ENCODE measurements at places on chromosomes 5 and 9.
A peak's percentile ranks its signal among the peaks of the same experiment; 100 is the strongest.

DNA sequence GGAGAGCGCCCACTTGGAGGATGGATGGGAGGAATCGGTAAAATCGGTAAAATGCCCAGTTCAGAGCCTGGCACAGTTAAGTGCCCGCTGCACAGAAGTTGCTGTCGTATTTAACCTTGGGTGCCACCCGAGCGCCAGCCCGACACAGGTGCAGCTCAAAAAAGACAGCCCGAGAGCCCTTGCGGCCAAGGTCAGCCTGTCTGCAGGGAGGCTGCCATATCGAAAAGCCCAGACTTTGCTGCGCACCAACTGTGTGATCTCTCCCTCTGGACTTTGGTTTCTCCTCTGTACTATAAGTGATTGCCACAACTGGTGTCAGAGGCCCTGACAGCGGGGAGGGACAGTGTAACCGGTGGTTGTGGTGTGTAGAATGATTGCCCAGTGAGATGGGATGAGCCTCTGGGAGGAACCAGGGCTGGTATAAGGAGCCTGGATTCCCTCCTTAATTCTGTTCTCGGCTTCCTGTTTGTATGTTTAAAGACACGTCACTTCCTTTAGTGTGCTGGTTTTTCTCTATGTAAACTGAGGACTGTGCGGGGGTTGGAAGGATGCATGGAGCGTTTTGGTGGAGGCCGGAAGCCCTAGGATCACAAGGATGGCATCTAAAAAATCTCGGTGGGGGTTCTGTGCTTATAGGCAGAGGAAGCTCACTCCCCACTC lies 792 bp downstream of the NTMT1 start:
- DNase-seq, result peak; percentile 77

DNA sequence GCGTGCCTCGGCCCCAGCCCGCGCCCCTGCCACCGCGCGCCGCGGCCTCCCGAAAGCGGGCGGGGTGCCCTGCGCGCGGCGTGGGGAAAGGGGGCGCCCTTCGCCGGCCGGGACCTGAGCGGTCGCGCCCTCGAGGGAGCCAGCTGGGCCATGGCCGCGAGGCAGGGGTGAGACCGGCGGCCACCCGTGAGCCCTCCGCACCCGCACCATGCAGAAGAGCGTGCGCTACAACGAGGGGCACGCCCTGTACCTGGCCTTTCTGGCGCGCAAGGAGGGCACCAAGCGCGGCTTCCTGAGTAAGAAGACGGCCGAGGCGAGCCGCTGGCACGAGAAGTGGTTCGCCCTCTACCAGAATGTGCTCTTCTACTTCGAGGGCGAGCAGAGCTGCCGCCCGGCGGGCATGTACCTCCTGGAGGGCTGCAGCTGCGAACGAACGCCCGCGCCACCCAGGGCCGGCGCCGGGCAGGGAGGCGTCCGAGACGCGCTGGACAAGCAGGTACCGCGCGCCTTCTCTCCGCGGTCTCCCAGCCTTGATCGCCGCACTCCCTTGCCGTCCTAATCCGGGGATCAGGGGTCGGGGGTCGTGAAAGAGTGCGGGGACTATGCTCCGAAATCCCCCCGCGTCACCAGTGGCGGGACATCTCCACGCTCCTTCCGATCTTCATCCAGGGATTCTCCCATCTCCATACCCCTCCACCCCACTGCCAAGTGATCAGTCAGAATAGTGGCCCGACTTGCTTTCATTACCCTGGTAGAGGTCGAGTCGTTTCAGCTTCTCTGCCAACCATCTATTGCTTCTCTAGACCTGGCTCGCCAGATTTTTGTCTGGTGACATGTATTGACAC lies 590 bp downstream of the RASGRF2 start:
- no peak for DNase-seq

DNA sequence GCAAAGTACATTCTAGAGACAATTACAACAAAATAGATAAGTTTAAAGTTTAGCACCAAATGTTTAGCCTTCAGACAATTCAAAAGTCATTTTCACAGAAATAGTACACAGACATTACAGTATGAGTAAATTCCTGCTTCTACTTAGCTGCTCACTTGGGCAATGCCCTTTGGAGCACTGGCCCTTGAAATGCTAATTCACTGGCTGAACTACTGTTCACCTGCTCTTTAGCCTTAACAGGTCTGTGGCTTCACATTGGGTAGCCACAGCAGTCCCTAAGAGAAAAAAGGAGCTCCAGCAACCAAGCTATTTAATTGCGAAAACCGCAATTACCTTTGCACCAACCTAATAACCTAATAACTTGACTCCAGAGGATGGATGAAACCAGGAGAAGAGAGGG lies 916.2 kb upstream of the DMAC1 start:
- no peak for DNase-seq

DNA sequence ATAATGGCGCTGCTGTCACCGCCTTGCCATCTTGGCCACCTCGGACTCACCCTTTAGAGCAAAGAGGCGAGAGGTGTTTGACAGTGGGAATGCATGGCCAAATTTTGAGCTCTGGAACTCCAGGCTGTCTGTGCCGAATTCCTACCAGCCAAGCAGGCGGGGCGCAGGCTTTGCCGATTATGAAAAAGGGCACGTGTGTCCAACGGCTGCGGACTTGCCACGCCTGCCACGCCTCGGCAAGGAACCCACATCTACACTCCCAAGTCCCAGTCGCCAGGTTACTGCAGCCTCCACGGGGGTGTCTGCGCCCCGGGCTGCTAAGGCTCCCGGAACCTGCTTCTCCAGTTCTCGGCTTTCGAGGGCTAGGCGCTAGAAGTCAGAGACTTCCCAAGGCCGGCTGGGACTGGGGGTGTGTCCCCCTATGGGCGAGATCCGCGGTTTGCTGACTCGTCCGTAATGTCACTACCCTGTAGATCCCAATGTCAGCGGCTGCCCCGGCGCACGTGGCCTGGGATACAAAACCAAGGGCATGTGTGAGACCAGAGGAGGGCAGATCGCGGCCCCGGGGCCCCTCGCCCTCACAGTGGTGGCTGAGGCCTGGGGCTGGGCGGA lies 2.8 kb downstream of the NPR3 start:
- no peak for DNase-seq

DNA sequence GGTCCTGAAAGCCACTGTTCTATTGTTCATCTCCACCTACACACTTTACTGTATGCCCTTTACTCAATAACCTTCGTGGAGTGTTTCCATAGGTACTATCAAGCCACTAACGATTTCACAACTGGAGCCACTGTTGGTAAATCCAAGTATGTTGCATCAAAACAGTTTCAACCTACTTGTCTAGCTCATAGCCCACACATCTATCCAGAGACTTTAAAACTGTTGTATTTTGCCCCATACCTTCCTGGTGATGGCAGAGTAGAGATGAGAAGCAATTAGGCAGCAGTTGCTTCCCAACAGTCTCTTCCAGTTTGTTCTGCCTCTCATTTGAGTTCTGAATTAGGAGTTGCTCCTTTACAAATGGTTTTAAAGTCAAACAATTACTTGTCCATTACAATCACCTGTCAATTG lies 607 bp downstream of the FAXDC2 start:
- no peak for DNase-seq

DNA sequence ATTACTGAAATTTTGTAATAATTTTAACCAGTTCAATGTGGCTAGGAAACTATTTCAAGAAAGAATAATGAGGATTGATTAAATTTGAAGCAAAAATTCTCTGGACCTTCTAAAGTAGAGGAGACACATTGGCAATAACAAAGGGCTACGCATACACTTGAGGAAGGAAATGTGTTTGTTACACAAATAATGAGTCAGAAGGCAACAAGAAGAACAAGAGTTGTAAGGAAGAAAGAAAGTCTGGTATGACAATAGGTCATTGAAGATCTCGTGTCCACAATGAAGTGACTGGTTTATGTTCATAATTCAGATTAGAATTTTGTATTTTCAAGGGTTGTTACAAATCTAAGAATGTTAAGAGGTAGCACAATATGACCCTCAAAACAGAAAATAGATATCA lies 25.8 kb downstream of the ST8SIA4 start:
- DNase-seq, result no peak

GRCh38 chr5:109553846-109554245 lies 135.9 kb upstream of the MAN2A1 start:
- DNase-seq, result no peak

GRCh38 chr9:126462617-126463016 lies 136.0 kb downstream of the MVB12B start:
- DNase-seq, result no peak

GRCh38 chr5:119276978-119277377 lies 78.8 kb upstream of the TNFAIP8 start:
- no peak for DNase-seq

DNA sequence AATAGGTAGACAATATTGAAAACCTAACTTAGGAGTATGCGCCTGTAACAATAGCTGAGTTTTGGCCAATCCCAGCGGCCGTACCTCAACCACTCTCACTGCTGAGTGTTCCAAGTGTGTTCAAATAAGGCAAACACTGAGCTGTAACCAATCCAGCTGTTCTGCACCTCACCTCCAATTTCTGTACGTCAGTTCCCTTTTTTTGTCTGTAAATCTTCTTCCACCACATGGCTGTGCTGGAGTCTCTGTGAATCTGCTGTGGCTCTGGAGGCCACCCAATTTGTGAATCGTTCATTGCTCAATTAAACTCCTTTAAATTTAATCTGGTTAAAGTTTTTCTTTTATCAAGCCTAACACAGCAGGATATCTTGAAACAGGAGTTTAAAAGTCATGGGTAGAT lies 116.3 kb downstream of the SLC28A3 start:
- no peak for DNase-seq

- DNase-seq, result peak; percentile 56
Observed at GRCh38 chr5:55601204-55601618, 66.4 kb upstream of the PLPP1 start.

DNA sequence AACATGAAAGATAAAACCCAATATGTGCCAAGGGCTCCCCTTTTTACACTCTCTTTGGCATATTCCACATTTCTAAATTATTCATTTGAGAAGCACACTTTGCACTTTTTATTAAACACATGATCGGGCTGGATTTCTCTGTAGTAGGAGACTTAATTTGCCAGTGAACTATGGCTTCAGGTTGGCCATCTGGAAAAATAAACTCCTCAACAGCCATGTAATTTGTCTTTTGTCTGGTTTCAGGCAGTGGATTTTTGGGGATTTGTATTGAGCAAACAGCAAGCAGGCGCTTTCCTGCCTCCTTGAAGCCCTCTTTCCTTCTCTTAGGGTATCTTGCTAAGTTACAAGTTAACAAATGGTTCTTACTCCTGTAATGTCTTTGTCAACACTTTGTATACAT lies 73.0 kb upstream of the DMRTA1 start:
- no peak for DNase-seq

Measured in HS-27A (cell line).